ENCODE measurements at places on chromosomes 3 and 15.

DNA sequence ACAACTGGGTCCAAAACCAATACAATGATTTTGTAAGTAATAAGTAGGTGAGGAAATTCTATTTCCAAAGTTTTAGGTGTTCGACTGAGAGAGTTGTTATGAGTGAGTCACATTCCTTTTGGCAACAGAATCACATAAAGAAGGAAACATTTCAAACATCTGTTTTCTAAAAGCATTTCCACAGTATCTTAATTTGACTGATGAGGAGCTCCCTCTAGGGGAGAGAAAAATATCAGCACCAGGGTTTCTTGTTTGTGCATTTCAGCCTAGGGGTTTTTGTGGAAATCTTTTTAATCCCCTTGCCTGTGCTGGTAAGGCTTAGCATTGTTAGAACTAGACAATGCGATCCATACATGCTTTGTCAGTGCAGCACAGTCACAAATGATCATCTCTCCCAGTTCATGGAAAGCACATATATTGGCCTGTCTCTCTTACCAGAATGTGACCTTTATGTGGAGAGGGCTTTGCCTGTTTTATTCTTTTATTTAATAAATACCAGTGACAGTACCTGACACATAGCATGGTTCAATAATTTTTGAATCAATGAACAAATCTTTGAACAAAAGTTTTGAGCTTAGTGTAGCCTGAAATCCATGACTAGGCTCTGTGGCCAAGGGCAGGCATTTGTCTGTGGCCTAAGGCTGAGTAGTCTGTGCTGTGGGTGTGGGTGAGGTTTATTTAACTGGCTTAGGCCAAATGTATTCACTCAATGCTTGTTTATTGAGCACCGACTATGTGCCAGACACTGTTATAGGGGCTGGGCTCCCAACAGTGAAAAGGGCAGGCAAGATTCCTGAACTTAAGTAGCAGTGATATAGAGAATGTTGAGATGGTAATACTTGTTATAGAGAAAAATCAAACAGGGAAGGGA, 21.1 kb upstream of the IQCF6 start:
- DNase-seq, result peak; percentile 36

GRCh38 chr3:33636125-33636850, 81.8 kb downstream of the CLASP2 start:
- no peak for DNase-seq

DNA sequence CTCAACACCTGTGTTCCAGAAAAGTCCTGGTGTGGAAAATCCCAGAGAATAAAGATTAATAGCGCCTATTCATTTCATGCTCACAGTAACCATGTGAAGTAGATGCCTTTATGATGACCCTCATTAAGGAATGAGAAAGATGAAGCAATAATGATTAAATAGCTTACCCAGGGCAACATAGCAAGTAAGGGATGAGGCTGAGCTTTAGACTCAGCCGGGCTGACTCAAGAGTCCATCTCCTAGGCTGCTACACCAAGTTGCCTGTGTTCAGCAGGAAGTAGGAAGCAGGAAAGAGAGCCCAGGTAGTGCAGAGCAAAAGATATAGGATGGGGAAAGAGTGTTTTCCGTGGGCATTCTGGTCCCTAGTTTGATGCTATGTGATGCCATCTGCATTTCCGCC, 256.5 kb downstream of the CHL1 start:
- no peak for DNase-seq

- DNase-seq, result no peak
These were observed 18.5 kb upstream of the CHCHD6 start for GRCh38 chr3:126685493-126685892.

- peak; percentile 35 for DNase-seq
These were observed 1.7 kb downstream of the P2RY13 start for GRCh38 chr3:151327571-151328198.

DNA sequence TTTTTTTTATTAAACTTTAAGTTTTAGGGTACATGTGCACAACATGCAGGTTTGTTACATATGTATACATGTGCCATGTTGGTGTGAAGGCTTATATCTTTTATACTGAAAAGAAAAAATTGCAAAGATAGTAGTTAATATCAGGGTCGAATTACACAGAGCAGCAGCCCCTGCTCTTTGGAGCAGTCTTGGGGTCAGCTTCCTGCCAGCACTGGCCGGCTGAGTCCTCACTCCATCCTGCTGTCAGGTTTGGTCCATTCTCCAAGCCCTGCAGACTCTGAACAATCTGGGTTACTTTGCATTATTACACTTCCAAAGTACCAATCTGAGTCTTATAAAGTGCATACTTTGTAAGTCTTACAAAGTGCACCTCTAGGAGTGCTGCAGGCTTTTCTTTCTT, 66.0 kb downstream of the COL8A1 start:
- no peak for DNase-seq

GRCh38 chr15:77630956-77631744, 1.6 kb downstream of the LINGO1 start:
- DNase-seq, result peak; percentile 82

DNA sequence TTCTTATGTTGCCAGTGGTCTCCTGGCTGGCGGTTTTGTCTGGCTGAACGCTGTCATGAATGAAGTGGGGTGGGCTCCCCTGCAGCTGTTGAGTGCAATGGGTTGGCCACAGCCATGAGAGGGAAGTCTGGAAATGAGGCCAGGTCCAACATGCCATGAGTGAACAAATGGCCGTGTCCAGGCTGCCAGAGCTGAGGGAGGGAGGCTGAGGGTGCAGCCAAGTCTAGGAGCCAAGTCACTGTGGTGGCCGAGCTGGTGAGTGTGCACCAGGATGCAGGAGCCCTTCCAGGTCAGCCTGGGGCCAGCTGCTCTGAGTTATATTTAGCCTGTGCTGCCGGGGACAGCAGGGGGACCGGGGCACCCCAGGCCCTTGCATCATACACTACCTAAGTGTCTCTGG, 24.7 kb upstream of the PRR23E start:
- no peak for DNase-seq

- no peak for DNase-seq
These were observed 603 bp upstream of the SELENOK start for GRCh38 chr3:53892286-53892637.

DNA sequence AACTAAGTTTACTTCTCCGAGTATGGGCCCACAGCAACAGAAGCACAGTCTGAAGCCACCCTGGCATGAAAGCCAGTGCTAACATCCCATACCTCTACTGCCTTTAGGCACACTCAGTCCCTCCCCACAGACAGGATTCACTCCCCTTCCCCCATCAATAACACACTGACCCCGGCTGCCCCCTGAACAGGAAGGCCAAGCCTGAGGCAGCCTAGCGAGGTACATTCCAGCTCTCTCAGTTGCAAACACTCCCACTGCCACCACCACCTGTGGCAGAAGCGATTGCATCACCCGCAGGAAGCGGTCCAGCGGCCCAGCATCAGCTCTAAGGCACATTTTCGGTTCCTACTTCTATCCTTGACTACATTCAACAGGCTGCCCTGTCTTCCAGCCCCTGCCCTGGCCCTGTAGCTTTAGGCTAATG, 7.0 kb upstream of the BMF start:
- DNase-seq, result no peak

DNA sequence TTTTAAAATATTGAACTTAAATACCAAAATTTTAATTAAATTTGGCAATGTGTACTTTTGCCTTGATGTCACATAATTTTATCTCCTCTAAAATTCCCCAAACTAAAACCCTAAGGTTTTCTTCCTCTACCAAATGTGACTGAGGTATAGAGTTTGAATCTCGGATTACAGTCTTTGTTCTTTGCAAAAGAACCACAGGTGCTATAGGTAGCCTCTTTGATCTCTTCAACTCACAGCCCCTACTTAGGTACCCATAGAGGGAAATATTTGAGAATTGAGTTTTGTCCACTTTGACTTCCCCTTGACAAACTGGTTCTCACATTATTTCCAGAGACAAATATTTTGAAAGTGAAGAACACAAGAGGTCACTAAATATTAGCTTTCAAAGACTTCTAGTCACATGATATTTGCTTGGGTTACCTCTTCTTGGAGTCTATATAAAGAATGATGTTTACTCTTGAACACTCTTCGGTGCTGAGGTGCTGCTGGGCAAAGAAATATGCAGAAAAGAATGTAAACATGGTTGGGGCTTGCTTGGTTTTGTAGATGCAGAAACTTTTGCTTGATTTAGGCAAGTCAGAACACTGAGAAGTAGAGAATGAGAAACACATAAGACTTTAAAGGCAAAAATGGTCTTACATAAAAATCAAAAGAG, 120.8 kb upstream of the MCTP2 start:
- DNase-seq, result no peak

DNA sequence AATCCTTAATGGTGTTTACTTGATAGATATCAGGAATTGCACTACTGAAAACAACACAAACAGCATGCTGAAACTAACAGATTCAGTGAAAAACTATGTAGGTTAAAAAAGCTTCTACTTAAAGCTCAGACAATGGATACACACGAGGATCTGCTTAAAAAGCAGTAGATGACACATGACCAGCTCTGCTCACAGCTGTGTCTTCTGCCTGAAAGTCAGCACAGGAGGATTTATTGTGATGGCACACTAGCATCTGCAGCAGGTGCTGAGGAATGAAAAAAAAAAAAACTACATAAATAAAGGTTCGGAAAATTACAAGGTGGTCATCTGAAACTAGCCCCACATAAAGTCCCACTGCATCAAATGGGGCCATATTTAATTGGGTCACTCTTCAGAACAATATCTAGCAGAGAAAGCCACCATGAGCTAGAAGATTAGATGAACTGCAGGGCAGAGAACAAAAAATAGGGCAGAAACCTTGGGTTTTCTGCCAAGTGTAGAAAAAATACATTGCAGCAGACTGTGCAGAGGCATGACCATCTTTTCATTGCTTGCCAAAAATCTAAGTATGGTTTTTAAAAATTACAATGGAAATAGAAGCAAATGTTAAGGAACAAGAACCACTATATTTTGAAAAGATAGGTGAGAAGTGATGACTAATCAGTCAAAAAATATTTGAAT, 13.2 kb upstream of the GOLM2 start:
- no peak for DNase-seq

DNA sequence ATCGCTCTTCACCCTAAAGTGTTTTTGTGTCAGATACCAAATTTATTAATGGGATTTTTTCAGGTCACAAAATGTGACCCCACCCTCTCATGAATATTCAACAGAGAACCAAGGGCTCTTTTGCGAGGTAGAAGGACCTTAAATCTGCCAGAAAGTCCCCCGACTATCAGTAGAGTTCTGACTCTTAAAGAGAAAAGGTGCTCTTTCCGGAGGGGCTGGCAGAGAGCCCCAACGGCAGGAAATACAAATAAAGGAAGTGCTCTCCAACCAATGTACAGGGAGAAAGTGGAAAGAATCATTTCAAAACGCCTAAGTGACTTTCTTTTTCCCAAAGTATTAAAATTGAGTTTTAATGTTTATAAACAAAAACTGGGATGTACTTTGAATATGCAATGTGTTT, 517.2 kb downstream of the FOXP1 start:
- no peak for DNase-seq

DNA sequence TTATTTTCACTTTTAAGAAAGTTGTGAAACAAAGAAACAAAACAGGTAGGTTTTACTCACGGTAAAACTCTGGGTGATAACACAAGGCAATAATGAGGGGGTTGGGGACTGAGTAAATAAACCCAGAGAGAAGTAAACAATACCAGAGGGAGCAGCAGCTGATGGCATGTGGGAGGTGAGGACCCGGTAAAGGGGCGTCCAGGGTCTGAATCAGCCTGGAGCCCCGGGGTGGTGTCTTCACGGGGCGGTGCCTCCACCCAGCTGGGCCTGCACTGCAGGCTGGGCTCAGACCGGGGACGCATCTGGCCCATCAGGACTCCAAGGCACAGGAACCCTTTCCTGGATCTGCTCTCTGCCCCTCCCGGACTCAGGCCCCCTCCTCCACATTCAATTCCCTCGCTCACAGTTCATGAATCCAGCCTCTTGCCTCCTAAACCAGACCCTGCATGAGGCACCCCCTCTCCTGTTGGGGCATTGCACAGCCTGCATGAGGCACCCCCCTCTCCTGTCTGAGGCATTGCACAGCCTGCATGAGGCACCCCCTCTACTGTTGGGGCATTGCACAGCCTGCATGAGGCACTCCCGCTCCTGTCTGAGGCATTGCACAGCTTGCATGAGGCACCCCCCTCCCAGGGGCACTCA, 73.9 kb upstream of the MFGE8 start:
- DNase-seq, result no peak

GRCh38 chr3:136667081-136667480, 85.1 kb downstream of the STAG1 start:
- no peak for DNase-seq

GRCh38 chr3:69833591-69833990, 94.3 kb downstream of the MITF start:
- DNase-seq, result no peak

DNA sequence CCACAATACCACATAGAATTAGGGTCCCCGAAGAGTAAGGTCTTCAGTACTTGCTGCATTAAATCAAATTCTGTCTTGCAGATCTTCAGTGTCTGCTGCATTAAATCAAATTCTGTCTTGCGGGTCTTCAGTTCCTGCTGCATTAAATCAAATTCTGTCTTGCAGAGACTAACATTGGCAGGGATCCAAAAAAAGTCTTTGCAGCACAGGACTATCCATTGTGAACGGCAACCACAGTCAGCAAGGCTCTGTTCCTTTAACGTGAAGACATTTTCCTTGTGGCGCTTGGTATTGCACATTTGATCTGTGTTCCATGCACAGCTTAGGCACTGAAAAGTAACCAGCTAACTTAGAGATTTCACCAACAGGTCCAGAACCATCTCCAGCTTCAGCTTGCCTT, 46.8 kb upstream of the POMGNT2 start:
- no peak for DNase-seq

- no peak for DNase-seq
These were observed 5.9 kb upstream of the ITPKA start for GRCh38 chr15:41487802-41488201.

DNA sequence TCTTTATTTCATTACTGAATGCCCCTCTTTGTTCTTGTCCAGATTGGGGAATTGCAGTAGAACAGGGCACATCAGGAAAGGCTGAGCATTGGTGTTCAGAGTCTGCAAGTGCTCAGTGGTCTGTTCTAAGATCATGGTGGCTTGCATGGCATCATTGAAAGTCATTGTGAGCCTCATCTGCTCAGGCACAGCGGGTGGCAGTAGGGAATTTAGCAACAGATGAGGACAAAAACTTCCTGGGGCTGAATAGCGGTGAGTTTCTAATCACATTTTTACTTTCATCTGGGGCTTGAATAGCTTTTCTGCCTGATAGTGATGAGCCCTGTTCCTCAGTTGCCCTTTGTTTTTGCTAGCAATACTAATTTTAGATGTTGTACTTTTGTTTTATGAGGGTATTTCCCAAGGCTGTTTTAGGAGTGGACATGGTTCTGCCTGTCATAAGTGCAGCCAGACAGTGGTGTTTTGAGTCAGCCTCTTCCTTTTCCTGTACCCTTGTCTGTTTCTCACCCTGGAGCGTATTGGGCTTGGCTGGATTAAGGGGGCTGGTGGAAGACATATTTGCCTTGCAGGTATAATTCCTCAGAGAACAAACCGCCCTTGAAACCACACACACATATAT, 127.2 kb upstream of the IL12A start:
- no peak for DNase-seq

DNA sequence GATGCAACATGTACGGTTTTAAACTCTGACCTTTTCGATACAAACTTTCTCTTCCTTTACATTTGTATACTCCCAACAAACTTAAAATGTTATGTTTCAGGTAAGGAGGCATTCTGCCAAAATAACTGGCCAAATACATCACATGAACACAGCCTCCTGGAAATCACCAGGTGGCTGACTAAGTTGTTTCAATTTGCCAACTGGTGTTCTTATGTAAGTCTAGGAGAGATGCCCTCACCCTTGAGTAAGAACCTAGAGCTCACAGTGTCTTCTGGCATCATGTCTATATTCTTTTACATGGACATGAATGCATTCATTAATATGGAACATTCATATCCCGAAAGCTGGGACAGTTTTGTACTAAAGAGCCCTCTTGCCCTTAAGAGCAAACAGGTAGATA, 341.1 kb upstream of the NR2F2 start:
- DNase-seq, result no peak

GRCh38 chr15:99955532-99955931, 222.3 kb upstream of the LYSMD4 start:
- DNase-seq, result no peak

Measured in hippocampal formation (tissue), 2 donors.